Esophagus squamous epithelium (tissue), 5 donors: ENCODE measurements at places on chromosomes 12 and 14. TPM values are rescaled to one million over a fixed set of nuclear protein-coding genes. Genes with fewer than 3 reads are reported as not detected.

DNA sequence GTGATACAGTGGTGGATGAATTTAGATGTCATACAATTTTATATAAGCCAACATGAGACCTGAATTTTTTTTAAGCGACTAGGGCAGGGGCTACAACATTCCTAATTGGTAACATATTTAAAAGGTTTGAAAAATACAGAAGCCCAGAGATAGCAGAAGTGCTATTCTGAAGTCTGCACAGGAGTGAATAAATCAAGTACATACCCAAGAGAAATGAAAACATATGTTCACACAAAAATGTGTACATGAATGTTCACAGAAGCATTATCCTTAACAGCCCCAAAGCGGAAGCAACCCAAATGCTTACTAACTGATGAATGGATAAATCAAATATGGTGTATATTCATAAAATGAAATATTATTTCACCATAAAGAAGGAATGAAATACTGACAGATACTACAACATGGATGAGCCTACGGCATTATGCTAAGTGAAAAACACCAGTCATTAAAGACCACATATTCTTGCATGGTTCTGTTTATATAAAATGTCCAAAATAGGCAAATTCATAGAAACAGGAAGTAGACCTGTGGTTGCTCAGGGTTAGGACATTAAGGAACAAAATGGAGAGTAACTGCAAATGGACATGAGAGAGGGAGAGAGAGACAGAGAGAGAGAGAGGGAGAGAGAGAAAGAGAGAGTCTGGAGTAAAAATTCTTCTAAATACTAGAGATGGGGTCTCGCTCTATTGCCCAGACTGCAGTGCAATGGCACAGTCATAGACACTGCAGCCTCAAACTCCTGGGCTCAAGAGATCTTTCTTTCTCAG lies 28.0 kb upstream of the GXYLT1 start:
- H3K36me3 ChIP-seq = no peaks in the 10 kb centered on the region
- no peaks in the 10 kb centered on the region for H3K27me3 ChIP-seq
- no peak overlapping the region for H3K4me3 ChIP-seq
- H3K4me1 ChIP-seq = no peaks in the 10 kb centered on the region

DNA sequence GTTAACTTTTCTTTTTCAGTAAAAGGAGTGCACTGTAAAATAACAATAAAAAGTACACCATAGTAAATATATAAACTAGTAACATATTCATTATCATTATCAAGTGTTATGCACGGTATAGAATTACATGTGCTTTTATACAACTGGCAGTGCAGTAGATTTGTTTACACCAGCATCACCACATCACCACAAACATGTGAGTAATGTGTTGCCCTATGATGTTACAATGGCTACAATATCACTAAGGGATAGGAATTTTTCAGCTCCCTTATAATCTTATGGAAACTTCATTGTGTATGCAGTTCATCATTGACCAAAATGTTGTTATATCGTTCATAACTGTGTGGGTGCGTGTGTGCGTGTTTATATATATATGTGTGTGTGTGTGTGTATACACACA lies 23.5 kb upstream of the NEDD1 start:
- H3K4me1 ChIP-seq = no peaks in the 10 kb centered on the region
- H3K27ac ChIP-seq = no peak overlapping the region
- H3K36me3 ChIP-seq = no peaks in the 10 kb centered on the region
- DNase-seq = no peak
- H3K27me3 ChIP-seq = no peaks in the 10 kb centered on the region

DNA sequence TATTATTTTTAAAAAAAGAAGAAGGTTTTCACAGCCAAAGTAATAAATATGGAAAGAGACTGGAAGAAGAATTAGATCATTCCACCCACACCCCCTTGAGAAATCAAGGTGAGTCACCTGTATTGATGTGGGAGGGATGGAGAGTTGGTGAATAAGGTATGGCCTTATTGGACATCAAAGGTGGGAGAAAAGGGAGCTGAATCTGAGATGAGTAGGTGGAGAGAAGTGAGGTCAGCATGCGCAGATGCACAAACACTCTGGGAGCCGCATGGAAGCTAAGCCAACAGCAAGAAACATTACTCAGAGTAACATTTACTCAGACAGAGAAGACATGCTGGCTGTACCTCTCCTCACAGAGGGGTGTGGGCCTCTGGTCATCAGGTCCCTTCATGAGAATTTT lies 113.1 kb upstream of the FOXG1 start:
- no peak overlapping the region for H3K27ac ChIP-seq
- H3K27me3 ChIP-seq = no peaks in the 10 kb centered on the region
- no peaks in the 10 kb centered on the region for H3K36me3 ChIP-seq
- H3K4me3 ChIP-seq = no peak overlapping the region
- peaks cover 7% of the 10 kb centered on the region for H3K4me1 ChIP-seq
- DNase-seq = no peak

DNA sequence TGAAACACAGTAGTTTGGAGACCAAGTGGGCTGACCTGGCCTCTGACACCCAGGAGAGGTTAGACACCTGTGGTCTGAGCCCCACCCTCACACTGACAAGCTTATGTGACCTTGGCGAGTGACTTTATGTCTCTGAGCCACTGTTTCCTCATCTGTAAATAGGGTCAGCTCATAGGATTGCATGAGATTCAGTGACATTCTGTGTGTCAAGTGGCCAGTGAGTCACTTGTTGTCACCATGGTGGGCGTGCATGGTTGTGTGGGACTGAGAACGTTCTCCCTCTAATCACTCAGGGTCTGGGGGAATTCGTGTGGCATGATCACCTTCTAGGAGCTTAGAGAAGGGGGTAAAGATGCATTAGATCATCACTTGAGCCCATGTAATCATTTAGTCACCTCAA lies 146.4 kb downstream of the PHETA1 start:
- no peak for DNase-seq
- H3K4me1 ChIP-seq = no peaks in the 10 kb centered on the region
- H3K36me3 ChIP-seq = no peaks in the 10 kb centered on the region
- H3K4me3 ChIP-seq = no peak overlapping the region
- no peaks in the 10 kb centered on the region for H3K27me3 ChIP-seq
- no peak overlapping the region for H3K27ac ChIP-seq

- DNase-seq = no peak
- no peak overlapping the region for H3K4me3 ChIP-seq
- no peaks in the 10 kb centered on the region for H3K4me1 ChIP-seq
- no peak overlapping the region for H3K27ac ChIP-seq
- no peaks in the 10 kb centered on the region for H3K27me3 ChIP-seq
Measured at GRCh38 chr12:88266806-88267360, 124.8 kb downstream of the TMTC3 start.

DNA sequence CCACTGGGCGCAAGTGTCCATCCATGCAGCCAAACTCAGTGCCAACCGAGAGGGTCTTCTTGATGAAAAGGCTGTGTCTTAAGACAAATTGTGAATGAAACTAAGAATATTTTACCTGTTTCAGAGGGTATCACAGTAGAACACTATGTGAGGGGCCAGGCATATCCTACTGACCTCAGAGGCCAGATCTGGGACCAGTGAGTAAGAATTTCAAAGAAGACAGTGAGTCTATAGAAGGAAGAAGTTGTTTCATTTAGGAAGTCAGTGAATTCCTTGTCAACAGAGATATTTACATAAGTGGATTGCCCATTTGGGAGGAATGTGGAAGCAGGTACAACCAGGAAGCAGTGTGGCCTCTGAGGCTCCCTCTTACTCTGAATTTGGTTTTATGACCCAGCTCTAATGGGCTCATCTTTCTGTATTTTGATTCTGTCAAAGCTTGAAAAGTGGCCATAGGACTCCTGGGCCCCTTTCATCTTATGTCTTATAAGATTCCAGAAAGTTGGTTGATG lies 137.4 kb downstream of the ZNF664 start:
- no peak overlapping the region for H3K27ac ChIP-seq
- no peaks in the 10 kb centered on the region for H3K36me3 ChIP-seq
- DNase-seq = no peak
- no peak overlapping the region for H3K4me3 ChIP-seq

DNA sequence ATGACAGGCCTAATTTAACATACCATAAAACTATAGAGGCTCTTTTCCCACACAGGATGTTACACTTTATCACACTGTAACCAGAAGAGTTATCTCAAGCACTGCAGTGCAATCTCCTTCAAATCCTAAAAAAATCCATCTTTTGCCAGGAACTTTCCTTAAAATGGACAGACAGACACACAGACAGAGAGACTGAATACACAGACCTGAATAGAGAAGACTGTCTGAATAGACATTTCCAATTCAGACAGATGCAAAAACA lies 6.5 kb downstream of the CORO1C start:
- no peak for DNase-seq
- no peaks in the 10 kb centered on the region for H3K27me3 ChIP-seq
- H3K27ac ChIP-seq = peak overlapping the region; percentile 79
- H3K36me3 ChIP-seq = no peaks in the 10 kb centered on the region
- H3K4me3 ChIP-seq = no peak overlapping the region

- H3K36me3 ChIP-seq = no peaks in the 10 kb centered on the region
- H3K27ac ChIP-seq = no peak overlapping the region
- DNase-seq = no peak
- H3K4me1 ChIP-seq = no peaks in the 10 kb centered on the region
- H3K4me3 ChIP-seq = no peak overlapping the region
- H3K27me3 ChIP-seq = no peaks in the 10 kb centered on the region
Measured at GRCh38 chr14:77409131-77409533, 14.2 kb downstream of the NOXRED1 start.

DNA sequence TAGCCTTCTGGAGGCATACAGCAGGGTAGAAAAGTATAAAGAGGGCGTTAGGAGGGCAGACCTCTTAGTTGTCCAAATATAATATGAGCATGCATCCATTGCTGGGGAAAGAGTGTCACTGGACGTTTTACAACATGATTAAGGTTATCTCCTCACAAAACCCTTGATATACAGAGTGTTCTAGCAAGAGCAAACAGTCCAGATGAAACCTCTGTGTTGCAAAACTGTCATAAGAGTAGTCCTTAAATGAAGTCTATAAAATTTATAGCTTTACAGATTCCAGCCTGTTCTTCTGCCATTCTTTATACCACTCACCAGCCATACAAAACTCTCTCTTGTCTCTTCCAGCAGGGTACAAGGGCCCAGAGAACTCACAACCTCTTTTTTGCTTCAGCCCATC lies 21.7 kb downstream of the WBP11 start:
- no peak overlapping the region for H3K4me3 ChIP-seq
- no peak overlapping the region for H3K27ac ChIP-seq
- H3K27me3 ChIP-seq = no peaks in the 10 kb centered on the region
- DNase-seq = no peak
- H3K4me1 ChIP-seq = no peaks in the 10 kb centered on the region

- H3K4me1 ChIP-seq = no peaks in the 10 kb centered on the region
- DNase-seq = no peak
- no peak overlapping the region for H3K4me3 ChIP-seq
- no peak overlapping the region for H3K27ac ChIP-seq
Measured at GRCh38 chr12:28827861-28828260, 321.2 kb upstream of the FAR2 start.

DNA sequence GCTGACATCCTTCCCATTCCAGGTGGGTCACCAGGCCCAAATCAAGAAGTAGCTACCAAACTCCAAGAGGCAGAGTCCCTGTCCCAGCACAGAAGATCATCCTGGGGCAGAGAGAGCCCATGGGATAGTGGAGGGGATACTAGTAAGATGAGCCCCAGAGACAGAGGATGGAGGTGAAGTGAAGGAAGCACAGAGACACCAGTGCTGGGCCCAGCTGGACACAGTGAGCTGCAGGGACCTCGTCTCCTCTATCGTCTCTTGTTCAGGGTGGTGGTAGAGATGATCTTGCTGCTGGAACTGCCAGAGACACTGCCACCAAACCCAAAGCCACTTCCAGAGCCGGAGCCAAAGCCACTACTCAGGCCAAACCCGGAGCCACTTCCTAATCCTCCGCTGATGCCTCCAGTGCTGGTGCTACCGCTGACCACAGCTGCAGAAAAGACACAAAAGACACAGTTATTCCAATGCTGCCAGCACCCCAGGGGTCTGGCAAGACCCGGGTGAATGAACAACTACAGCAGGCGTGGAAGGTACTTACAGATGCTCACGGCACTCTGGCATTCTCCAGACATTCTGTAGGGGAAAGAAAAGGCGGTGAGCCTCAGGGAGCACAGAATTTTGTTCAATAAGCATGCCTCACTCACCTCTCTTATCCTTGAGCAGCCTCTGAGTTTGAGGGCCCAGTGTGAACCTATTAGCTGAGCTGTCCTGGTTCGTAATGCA lies 6.9 kb downstream of the KRT4 start:
- no peaks in the 10 kb centered on the region for H3K4me1 ChIP-seq
- no peak for DNase-seq
- peaks cover 45% of the 10 kb centered on the region for H3K36me3 ChIP-seq
- H3K4me3 ChIP-seq = no peak overlapping the region

- no peaks in the 10 kb centered on the region for H3K36me3 ChIP-seq
- no peaks in the 10 kb centered on the region for H3K27me3 ChIP-seq
- H3K4me3 ChIP-seq = no peak overlapping the region
Measured at GRCh38 chr14:100438678-100439592, 115.8 kb downstream of the SLC25A47 start.

DNA sequence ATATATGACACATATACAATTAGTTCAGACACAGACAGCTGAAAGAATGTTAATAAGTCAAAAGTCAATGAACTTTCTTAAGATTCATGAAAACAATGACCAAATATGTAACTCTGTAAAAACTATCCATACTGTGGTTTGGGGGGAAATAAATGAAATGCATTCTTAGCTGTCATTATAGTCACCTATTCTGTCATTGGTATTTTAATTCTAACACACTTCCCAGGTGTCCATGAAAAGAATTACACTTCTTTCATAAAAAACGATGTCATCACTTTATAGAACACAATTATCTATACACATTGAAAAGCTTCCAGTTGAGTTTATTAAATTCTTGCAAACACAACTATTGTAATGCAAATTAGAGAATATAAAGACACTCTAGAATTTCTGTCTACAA lies 35.8 kb downstream of the PPFIA2 start:
- H3K36me3 ChIP-seq = no peaks in the 10 kb centered on the region
- no peaks in the 10 kb centered on the region for H3K4me1 ChIP-seq
- no peak overlapping the region for H3K4me3 ChIP-seq
- H3K27ac ChIP-seq = no peak overlapping the region
- H3K27me3 ChIP-seq = no peaks in the 10 kb centered on the region

DNA sequence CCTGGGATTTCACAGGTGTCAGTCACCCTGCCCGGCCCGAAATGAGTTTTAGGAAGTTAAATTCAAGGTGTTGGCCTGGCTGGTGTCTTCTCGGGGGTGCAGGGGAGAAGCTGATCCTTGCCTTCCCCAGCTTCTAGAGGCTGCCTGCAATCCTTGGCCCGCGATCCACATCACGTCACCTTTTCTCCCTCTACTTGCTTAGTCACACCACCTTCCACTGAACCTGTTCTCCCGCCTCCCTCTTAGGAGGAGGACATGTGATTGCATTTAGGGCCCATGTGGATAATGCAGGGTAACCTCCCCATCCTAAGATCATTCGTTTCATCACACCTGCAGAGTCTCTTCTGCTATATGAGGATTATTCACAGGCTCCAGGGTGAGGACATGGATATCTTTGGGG lies 25.4 kb upstream of the ATXN2 start:
- peaks cover 5% of the 10 kb centered on the region for H3K4me1 ChIP-seq
- H3K4me3 ChIP-seq = no peak overlapping the region
- H3K27me3 ChIP-seq = no peaks in the 10 kb centered on the region
- peak overlapping the region; percentile 34 for H3K27ac ChIP-seq
- no peak for DNase-seq
- no peaks in the 10 kb centered on the region for H3K36me3 ChIP-seq

Gene HHIPL1
- 0.59 TPM for total RNA-seq

Gene KLRF2
- total RNA-seq = not detected

Gene IQSEC3
- 0.08 TPM for total RNA-seq

Gene KRT77
- total RNA-seq = not detected
